CD8-positive, alpha-beta memory T cell (primary cell): ENCODE measurements at places on chromosomes 3 and 15. TPM values are rescaled to one million over a fixed set of nuclear protein-coding genes. Genes with fewer than 3 reads are reported as not detected.

GRCh38 chr3:194312186-194312742 is 38.9 kb downstream of the CPN2 start:
- DNase-seq, result no peak

- DNase-seq, result no peak
Observed at GRCh38 chr15:91393186-91393585, 293.1 kb downstream of the SV2B start.

DNA sequence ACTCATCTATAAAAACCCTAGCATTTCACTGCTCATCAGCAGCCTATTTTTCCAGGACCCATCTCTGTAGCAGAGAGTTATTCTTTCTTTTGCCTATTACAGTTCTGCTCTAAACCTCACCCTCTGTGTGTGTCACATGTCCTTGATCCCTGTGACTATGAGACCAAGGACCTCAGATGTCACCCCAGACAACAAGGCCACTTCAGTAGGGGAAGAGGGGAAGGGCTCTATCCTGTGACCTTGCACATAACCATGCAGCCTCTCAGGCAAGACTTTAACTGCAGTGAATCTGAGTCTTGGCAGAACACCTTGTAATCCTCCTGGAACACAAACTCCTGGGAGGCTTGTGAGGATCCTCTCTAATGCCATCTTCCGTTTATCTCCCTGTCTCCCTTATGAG is 4.4 kb upstream of the ZNF589 start:
- no peak for DNase-seq

DNA sequence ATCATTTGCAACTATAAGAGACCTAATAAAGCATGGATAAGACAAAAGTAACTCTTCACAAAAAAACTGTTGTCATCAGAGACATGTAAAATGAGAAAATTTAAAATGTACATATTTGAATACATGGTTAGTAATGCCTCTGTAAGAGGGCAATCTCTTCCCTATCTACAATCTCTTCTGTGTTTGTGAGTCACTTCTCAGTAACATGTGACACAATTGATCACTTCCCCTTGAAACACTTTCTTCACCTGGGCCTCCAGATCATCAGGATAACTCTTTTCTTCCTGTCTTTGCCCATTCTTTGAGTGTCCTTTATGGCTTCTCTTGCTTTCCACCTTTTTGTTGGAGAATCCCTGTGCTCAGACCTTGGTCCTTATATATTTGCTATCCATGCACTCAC is 50.4 kb downstream of the TFDP2 start:
- DNase-seq, result no peak

GRCh38 chr3:172034786-172035685 is 4.3 kb upstream of the FNDC3B start:
- no peak for DNase-seq

DNA sequence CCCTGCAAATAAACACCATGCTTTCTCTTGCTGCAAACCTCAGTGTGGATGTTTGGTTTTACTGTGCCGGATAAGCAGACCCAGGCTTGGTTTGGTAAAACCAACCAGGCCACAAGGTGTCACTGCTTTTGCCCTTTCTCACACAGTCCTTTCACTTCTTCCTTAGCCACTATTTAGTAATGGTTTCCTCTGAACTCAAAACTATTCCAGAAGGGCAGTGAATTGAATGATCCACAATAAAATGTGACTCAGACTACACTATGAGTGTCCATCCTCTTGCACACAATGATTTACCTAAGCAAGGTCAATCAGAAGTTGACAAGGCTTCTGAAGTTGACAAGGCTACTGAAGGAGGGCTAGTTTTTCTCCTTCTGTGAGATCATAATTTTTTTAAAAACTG is 552.4 kb upstream of the CCDC54 start:
- DNase-seq, result no peak

- no peak for DNase-seq
Observed at GRCh38 chr3:167861649-167862048, 126.1 kb downstream of the SERPINI1 start.

DNA sequence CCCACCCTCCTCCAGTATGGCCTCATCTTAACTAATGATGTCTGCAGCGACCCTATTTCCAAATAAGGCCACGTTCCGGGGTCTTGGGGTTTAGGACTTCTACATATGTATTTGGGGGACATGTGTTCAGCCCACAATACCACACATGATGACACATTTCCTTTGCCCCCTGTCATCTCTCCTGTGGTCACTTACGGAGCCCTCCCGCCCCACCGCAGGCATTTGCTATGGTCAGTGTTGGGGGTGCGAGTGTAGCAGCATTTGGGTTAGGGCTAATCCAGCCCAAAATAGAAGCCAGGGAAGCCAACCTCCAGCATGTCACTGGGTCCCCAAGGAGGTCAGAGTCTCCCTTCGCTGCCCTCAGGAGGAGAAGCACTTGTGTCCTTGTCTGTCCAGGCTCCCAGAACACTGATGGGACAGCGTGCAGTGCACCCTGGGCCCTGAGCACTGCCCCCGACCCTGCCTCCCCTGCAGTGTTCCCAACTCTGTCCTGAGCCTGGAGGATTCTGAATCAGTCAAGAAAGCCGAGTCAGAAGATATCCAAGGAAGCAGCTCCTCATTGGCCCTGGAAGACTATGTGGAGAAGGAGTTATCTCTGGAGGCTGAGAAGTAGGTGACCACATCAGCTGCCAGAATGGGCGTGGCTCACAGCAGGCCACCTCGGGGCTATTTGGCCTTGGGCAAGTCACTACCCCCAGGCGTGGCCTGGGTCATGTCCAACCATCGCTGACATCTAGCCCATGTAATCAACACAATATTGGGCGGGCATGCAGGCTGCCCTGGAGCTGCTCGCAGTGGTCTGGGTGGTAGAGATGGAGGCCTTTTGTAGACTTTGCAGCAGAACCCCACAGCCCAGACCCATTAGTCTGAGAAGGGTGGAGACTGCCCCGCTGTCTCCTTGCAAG is 46.9 kb upstream of the FGD5 start:
- DNase-seq, result no peak

GRCh38 chr3:177483182-177483967 is 286.1 kb upstream of the TBL1XR1 start:
- no peak for DNase-seq

DNA sequence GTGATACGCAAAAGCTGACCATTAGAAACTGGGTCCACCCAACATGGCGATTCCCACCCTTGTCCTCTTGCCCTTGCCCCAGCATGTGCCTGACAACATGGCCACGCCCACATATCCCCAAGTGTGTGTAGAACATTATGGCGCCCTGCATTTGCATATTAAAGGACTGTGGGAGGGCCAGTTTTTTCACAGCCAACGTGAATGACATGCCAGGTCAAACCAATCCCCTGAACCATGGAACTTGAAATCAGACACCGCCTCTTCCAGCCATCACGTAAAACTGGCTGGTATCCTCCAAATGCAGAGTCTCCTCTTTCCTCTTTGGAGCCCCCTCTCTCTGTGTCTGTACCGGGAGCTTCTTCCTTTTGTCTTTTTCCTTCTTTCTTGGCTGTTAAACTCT is 156.7 kb upstream of the EPHA6 start:
- no peak for DNase-seq

GRCh38 chr3:7734456-7734855 is 767.2 kb upstream of the LMCD1 start:
- DNase-seq, result no peak

GRCh38 chr3:37816271-37816670 is 45.4 kb upstream of the CTDSPL start:
- DNase-seq, result no peak

DNA sequence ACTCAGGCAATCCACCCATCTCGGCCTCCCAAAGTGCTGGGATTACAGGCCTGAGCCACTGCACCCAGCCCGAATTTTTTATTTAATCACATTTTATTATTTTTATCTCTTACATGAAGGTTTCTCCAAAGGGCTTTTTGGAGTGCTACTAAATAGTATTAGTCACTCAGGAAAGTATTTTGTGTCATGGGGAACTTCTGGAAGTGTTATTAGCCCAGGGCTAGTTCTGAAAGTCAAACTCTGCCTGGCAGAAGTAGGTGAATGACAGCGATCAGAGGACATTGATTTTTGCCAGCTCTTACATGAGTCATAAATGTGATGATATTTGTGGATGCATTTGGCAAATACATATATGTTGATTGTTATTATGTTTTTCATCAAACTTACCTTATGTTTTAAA is 48.7 kb downstream of the ZPLD1 start:
- DNase-seq, result no peak

GRCh38 chr3:112467539-112467938 is 31.7 kb downstream of the BTLA start:
- DNase-seq, result no peak

GRCh38 chr3:129855832-129856419 is 37.6 kb downstream of the TMCC1 start:
- no peak for DNase-seq

- no peak for DNase-seq
Observed at GRCh38 chr15:64774629-64775493, 528 bp downstream of the RBPMS2 start.

DNA sequence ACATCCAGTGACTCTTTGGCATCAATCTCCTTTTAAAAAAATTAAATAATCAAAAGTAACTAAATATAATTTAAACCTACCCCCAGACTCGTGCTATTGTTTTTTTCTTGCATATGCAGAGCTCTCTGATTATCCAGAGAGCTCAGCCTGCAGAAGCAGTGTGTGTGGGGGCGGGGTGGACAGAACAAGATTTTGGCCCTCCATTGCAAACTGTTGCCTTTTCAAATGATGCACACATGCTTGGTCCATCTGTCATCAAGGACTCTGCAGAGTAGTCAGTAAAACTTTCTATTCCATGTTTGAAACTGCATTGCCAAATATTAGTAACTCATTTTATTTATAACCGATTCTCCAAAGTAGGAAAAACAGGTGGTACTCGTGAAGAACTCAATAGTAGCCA is 28.6 kb upstream of the STXBP5L start:
- no peak for DNase-seq

DNA sequence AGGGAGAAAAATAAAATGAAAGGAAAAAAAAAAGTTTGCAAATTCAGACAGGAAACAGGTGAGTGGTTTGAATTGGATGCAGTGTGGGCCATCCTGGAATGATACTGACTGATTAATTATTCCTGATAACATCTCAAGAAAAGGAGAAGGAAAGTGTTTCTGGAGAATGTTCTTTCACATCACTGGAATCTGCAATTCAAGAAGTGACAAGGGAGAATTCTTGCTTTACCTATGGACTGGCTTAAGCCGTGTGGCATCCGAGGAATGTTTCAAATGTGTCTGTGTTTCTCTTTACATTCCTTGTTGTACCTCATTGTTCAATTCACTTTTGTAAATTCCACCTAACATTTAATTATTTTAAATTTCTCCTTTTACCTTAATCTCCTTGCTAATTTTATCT is 465.0 kb downstream of the EPHB1 start:
- DNase-seq, result no peak

GRCh38 chr3:9793161-9793781 is 389 bp downstream of the ARPC4 start:
- DNase-seq, result no peak

- no peak for DNase-seq
Observed at GRCh38 chr3:161939918-161940620, 443.5 kb downstream of the OTOL1 start.

DNA sequence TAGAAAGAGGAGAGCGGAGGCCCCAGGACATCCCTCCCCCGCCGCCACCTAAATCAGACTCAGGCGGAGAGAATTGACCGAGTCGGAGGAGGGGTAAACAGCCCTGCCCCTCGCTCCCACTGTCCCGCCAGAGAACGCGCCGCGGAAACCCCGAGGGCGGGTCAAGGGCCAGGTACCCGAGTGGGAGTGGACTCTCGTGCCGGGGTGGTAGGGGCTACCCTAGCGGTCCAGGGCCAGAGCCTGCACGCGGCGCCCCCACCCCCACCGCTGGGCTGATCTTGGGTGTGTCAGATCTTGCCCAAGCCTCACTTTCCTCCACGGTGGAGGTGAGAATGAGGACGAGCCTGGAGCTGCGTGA is 19.0 kb downstream of the SPATA12 start:
- no peak for DNase-seq

- no peak for DNase-seq
Observed at GRCh38 chr3:194168994-194169393, 33.0 kb downstream of the HES1 start.

GRCh38 chr3:122785231-122785630 is 8.4 kb downstream of the HSPBAP1 start:
- no peak for DNase-seq

DNA sequence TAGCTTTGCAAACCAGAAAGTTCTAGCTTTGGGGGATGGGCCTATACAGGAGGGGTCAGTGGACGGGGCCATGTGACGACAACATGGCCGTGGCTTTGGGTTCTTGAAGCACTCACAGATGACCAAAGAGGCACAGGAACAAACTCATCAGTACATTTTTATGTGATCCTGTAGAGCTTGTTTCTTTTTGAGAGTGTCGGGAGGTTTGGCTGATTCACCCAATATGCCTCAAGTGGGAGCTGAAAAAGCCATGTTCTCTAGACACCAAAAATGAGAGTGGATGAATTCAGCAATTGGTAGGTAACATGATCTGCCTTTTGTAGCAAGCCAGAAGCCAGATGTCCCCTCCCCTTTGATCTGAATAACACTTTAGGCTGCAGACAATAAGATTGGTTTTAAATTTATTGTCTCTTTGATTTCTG is 30.1 kb downstream of the GREM1 start:
- DNase-seq, result no peak

CKMT1A gene
- total RNA-seq, result not detected

TEX55 gene
- not detected for total RNA-seq

KCNAB1 gene
- total RNA-seq, result not detected

ISLR gene
- not detected for total RNA-seq

AADACL2 gene
- not detected for total RNA-seq

BLM gene
- 37.6 TPM for total RNA-seq

OCA2 gene
- not detected for total RNA-seq

DUOXA2 gene
- total RNA-seq, result not detected

DPPA4 gene
- not detected for total RNA-seq

KBTBD13 gene
- total RNA-seq, result not detected

ZBTB20 gene
- 6.5 TPM for total RNA-seq

CRABP1 gene
- not detected for total RNA-seq

MESP2 gene
- total RNA-seq, result not detected

FANCD2OS gene
- total RNA-seq, result not detected

ANP32A gene
- 237 TPM for total RNA-seq

SETD2 gene
- 32.4 TPM for total RNA-seq

COPS2 gene
- total RNA-seq, result 94.5 TPM

RASGRP1 gene
- 67.9 TPM for total RNA-seq
